ENCODE measurements at places on chromosomes 7 and 10.

DNA sequence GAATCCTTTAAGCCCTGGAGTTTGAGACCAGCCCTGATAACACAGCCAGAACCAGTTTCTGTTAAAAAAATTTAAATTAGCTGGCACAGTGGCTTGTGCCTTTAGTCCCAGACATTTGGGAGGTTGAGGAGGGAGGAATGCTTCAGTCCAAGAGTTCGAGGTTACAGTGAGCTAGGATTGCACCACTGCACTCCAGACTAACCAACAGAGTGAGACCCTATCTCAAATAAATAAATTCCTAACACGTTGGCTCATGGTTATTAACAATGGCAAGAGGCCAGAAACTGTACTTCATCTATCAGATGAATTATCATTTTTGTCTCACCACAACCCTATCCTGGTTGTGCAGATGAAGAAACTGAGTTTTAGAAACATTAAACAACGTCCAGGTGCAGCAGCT lies 2.1 kb upstream of the PPIA start:
- no peak for DNase-seq

GRCh38 chr7:151658778-151659177 lies 139.1 kb upstream of the RHEB start:
- no peak for DNase-seq

DNA sequence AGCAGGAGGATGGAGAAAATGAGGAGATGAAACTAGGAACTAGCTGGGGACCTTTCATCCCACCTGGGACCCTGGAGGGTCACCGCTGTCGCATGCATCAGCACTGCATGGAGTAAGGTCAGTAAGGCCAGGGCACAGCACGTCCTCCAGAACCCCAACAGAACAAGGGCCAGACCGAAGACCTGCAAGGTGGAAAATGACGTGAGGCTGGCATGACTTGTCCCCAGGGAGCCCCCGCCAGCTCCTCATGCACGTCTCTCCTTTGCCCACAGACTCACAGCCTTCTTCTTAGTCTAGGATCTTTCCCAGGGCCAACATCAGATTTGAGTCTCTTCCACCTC lies 4.7 kb downstream of the ZNF488 start:
- DNase-seq = no peak

DNA sequence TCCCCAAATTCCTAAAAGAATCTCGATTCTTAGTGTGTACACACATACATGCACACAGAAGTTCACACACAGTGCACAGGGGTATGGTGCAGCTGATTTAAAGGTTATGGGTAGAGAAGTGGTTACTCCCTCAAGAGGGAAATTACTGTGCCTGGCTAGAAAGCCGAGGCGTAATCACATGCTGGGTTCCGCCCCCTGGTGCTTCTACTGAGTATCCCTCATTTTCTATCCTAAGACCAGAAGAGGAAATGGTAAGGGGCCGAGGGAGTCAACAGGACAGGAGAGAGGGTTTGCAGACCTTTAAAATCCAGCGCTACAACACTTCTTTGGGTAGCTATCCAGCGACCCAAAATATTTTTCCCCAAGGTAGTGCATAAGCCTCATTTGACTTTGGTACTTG lies 147.3 kb upstream of the TMEM196 start:
- no peak for DNase-seq

DNA sequence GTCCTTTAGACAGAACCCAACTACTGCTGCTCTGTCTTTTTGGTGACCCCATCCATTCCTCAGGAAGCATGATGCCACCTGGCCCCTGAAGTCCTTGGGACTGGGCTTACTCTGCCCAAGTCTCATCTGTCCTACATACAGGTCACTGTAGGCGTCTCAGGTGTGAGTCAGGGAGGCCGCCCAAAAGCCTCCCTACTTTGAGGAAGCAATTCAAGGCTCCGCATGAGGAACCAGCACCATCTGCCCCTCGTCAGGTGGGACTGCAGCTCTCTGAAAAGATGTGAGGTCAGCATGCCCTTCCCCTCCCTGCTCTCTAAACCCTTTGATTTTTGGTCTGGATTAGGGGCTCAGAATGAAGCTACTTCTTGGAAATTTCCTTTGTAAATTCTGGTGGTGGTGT lies 354.8 kb downstream of the CXCL12 start:
- DNase-seq = no peak

DNA sequence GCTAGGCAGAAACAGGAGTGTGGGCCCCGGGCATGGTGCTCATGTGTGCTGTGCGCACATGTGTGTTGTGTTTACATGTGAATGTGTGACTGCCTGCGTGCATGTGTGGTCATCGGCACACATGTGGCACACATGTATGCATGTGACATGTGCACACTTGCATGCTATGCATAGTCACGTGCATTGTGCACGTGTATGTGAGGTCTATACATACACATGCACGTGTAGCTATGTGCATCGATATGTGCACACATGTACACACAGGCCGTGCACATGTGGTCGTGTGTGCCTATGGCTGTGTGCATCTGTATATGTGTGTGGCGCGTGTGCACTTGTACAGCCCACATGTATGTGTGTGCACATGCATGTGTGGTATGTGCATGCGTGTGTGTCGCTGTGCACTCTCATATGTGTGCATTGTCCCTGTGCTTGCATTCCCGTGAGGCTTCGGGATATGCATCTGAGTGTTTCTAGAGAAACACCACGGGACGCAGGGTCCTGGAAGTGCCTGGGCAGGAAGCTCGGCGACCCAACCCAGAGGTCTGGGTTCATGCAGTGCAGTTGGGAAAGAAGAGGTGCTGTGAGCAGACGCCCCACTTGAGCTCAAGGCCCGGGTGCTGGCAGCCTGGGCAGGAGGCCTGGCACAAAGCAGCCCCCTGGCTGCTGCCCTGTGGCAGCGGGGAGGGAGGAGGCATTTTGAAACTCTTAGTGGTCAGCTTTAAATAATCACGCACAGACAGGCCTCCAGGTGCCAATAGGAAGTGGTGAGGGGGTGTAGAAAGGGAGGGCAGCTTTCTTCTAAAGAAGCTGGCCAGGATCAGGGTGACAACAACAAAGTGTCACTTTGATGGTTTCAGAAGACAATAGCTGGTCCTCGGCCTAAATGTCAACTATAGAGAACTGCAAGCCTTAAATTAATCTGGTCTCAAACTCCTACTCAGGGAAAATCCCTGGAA lies 410.0 kb upstream of the MGMT start:
- DNase-seq = no peak

- no peak for DNase-seq
These were observed 355.2 kb downstream of the TNS3 start for GRCh38 chr7:47226696-47227095.

DNA sequence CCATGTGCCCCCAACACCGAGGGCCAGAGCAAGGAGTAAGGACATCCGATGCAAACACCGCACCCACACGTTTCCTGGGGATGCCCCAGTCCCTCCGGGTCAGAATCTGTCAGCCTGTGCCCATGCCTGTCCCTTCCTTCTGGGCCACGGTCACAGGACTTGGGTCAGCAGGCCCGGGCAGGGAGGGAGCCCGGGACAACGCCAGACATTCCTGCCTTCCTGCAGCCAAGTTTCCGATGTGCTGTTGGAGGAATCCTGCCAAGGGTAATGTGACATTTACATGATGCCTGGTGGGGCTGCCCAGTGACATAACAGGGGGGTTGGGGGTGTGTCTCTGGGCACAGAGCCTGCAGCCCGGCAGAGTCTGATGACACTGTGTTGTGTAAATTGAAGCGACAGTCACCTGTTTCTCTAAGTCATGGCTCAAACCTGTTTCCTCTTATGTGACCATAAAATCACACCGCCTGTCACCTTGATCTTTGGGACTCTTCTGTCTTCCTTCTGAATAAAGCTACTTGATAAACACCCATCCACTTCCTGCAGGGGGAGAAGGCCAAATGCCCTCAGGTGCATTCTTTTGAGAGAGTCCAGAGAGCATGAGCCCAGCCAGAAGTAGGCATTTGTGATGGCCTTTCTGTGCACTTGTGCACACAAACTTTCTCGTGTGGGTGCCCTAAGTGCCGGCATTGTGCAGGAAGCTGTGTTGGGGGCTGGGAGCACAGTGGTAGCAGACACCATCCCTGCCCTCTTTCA lies 175.3 kb upstream of the RHEB start:
- DNase-seq = no peak

DNA sequence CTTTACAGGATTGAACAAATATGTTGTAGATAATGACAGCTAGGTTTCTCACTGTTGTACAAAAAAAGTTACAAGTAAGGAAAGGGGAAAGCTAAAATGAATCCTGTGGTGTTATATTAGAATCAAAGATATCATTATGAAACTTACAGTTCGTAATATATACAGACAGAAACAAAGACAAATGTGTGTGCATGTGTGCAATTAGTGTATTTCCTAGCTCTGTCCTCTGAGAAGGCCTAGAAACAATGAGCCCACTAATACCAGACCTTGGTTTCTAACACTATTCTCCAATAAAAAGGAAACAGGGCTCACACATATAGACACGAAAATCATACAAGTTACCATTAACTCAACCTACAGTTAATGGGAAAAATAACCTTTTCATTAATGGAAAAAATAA lies 8.0 kb downstream of the KDM7A start:
- DNase-seq = no peak

DNA sequence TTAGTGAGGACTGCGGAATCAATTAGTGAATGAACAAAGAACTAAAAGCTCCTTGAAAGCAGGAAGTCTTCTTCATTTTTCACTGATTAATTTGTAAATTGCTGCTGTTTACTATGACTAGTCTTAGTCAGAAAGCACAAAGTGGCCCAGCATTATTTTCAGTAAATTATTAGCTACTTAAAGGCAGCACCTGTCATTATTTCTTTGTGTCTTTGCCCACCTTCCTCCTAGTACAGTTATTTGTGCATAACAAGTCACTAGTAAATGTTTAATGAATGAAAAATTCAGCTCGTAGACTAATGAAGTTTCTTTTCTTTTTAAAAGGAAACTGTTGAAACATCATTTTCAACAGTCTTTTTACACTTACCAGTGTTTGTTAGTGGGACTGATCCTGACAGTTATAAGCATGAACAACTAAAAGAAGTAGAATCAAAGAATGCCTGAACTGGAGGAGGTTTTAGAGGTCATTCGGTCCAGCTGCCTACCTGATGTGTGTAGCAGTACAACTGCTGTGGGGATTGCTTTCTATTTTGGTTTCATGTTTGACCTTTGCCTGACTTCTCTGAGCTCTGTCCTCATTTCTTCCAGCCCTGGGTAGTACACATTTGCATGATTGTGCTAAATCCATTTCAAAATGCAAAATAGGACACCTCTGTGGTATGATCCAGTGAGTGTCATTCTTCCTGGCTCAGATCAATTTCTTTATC lies 140.0 kb upstream of the PHYHIPL start:
- no peak for DNase-seq
